ENCODE measurements at places on chromosomes 3 and 15.

GRCh38 chr15:58021332-58022230, 43.9 kb downstream of the ALDH1A2 start:
- DNase-seq = no peak

DNA sequence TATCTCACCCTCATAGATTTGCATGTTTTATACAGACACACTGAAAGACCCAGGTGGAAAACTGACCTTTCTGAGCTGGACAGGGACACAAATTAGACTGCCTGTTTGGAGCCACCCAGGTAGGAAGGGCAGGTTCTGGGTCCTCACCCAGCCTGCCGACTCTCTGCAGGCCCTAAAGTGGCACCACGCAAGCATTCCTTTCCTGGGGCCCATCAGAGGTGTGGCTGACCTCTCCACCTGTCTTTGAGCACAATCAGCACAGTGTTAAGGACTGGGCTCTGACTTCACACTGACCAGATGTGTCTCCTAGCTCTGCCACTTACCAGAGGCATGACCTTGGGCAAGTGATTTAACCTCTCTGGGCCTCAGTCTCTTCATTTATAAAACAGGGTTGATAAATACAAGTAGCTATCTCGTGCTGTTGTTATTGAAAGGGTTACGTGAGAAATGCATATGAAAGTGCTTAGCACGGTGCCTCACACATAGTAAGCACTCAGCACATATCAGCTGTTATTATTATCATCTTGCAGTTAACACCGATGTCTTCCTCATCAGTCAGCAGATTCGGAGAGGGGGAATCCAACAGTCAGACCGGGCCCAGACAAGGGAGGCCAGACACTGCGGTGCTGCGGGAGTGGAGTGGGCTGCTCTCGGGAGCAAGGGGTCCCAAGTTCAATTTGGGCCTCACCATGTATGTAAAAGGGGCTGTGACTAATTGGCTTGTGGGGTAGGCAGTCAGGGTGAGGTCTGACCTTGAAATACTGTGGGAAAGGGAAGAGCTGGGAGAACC, 2.0 kb upstream of the TBC1D2B start:
- no peak for DNase-seq

DNA sequence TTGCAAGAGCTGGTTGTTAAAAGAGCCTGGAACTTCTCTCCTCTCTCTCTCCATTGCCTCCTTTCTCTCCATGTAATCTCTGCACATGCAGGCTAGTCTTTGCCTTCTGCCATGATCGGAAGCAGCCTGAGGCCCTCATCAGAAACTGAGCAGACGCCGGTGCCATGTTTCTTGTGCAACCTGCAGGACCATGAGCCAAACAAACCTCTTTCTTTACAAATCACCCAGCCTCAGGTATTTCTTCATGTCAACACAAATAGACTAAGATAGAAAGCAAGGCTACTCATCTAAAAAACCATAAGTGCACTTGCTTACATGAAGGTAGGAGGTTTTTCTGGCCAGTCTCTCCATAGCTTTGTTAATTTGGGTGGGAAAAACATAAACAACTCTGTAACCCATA, 8.7 kb downstream of the PDZRN3 start:
- DNase-seq = no peak

GRCh38 chr15:75620841-75621391, 4.6 kb downstream of the SNUPN start:
- peak; percentile 10 for DNase-seq

DNA sequence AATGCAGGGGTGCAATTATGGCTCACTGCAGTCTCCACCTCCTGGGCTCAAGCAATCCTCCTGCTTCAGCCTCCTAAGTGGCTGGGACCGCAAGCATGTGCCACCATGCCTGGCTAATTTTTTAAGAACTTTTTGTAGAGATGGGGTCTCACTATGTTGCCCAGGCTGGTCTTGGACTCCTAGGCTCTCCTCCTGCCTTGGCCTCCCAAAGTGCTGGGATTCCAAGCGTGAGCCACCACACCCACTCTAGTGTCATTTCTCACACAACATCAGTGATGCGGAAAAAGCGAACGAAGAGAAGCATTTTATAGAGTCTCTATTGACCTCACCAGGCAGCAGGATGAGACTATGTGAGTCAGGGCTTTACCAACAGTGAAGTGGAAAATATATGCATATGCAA, 137.7 kb downstream of the PLD1 start:
- no peak for DNase-seq

DNA sequence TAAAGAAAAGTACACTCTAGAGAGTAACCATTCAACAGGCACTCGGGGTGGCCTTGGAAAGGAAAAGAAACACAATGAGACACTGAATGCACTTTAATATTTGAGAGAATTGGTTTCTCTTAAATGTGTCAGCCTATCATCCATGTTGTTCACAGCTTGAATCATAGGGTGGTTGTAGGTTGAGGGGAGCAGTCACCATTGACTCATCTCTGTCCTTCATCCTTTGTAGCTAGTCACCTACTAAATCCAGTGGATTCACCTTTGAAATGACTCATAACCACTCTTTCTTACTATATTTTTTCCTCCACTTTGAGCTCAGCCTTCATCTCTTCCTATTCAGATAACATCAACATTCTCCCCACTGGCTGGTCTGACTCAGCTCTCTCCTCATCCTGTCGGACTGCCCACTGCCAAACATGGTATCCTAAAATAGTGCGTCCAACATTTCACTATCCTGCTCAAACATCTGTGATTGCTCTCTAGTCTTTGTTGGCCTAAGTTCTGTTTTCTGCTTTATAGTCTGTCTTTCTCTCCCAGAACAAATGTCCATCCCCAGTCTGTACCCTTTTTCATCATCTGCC, 182.7 kb upstream of the GADL1 start:
- no peak for DNase-seq

DNA sequence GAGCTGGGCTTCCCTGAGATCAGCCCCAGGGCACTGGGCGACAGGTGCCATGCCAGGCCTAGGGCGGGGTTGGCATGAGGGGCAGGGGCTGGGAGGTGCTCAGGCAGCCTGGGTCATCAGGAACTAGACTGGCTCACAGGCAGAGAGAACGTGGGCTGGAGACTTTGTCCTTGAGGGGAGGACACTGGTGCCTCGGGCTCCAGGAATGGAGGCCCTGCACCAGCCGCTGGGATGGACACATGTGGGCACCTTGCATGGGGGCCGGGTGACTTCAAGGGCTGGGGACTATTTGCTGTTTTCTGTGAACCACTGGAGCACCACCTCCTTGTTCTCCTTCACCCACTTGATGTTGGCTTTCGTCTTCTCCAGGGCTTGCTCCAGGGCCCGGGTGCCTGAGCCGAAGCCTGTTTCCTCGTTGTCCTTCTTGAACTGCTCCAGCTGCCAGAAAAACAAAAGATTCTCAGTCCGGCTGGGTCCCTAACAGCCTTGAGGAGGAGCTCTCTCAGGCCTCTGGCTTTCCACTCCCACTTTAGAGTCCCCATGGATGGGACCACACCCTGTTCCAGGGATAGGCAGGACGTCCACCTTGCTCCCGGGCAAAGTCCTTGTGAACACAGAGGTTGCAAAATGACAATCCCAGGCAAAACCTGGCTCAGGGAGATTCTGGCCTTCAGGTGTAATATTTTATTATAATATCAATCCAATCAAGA, 9.1 kb downstream of the MESP2 start:
- DNase-seq = no peak

DNA sequence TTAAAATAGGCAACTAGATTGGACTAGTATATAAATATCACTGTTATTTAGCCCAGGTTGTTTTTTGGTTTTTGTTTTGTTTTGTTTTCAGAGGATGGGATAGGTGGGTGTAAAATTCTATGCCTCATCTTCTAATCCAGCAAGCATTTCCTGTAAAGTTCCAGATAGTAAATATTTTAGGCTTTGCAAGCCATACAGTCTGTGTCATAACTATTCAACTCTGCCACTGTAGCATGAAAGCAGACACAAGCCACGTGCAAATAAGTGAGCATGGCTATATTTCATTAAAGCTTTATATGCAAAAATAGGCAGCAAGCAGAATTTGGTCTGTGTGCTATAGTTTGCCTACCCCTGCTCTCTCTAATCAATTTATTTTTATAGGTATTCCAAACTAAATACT, 657.3 kb upstream of the TGFBR2 start:
- no peak for DNase-seq

DNA sequence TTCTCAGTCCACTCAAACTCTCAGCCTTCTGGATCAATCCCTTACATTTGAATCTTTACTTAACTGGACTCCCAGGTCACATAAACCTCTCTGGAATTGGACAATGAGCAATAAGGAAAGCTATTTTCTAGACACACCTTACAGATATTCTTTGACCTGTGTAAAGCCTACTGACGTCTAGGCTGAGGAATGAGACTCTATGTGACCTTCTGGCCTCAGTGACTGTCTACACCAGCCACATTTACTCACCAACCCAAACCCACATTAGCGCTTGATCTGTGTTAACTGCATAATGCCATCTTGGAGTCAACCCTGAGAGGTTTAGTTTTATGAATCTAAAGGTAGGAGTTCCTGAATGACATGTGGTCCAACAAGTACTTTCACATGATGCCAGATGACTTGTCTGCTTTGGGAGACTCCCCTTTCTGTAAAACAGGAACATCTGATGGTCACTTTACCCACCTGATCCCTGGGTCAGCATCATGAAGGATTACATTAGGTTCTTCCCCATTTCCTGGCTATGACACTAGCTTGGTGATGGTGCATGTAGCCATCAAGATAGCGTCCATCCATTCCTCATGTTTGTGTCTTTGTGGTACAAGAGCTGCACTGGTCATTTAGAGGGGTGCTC, 11.4 kb upstream of the COMMD2 start:
- no peak for DNase-seq

DNA sequence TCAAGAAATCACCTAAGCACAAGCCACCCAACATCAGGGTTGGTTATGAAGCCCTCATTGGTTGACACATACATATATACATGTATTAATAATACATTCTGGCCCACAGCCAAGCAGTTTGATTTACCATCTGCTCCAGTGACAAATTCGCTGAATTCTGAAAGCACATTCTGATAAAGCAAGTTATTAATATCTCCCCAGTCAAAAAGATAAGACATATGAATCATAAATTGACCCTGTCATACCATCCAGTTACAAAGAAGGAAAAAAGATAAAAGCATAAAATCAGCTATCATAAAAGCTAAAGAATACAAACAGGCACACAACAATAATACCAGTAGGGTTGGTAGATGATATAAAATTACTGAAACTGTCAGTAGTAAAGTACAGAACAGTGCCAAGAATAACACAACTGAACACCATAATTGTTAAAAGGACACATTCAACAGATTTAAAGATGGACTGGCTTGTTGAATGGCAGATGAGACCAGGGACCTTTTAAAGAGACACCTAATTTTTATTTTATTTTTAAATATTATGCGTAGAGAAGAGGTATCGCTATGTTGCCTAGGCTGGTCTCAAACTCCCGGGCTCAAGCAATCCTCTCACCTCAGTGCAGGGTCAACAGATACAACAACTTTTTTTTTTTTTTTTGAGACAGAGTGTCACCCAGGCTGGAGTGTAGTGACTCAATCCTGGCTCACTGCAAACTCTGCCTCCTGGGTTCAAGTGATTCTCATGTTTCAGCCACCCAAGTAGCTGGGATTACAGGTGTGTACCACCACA, 7.7 kb downstream of the SNX4 start:
- no peak for DNase-seq

GRCh38 chr3:115082260-115082659, 64.8 kb downstream of the ZBTB20 start:
- no peak for DNase-seq

DNA sequence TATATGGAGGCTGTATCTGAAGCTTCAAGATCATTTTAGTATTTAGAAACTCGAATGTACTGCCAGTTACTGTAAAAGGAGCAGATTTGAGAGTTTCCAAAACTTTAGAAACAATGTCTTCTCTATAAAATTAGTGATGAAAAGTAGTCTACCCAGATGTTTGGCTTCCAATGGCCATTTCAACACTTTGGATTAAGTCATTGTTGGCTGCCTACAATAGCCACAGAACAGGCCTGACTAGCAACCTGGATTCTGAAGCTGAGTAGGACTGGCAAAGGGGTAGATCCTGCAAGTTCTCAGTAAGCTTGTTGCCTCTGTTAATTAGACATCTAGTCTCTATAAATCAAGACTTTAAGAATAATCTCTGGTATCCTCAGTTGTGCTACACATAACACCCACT, 239.0 kb upstream of the KCNMB2 start:
- no peak for DNase-seq

DNA sequence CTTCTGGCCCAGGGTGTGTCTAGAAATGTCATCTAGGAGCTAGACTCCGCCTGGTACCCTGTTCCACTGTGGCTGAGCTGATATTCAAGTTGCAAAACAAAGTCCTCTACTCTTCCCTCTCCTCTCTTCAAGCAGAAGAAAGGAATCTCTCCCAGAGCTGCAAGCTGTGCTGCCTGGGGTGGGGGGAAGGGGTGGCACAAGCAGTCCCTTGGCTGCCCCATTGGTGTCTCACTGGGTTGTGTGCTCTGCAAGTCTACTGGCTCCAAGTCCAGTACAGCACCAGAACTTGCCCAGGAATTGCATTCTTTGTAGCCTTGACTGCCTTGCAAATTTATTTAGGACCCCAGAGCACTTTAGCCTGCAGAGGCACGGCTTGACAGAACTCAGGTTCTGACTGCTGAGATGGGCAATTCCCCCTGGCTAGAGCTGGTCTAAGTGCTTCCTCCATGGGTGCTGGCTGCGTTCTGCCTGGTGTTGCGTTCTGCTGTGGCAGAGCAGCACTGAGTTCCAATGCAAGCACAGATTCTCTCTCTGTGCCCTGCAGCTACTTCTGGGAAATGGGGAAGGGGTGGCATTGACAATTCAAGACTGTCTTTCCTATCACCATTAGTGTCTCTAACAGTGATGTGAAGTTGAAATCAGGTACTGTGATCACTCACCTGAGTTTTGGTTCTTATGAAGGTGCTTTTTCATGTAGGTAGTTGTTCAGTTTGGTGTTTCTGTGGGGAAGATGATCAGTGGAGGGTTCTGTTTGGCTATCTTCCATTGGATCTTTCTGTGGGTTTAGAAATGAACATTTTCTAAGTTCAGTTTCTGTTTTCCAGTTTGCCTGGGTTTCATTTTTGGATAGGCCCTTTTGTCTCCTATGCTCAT, 39.5 kb downstream of the OXSR1 start:
- DNase-seq = no peak

GRCh38 chr3:185583925-185584324, 2.2 kb upstream of the SENP2 start:
- DNase-seq = no peak

DNA sequence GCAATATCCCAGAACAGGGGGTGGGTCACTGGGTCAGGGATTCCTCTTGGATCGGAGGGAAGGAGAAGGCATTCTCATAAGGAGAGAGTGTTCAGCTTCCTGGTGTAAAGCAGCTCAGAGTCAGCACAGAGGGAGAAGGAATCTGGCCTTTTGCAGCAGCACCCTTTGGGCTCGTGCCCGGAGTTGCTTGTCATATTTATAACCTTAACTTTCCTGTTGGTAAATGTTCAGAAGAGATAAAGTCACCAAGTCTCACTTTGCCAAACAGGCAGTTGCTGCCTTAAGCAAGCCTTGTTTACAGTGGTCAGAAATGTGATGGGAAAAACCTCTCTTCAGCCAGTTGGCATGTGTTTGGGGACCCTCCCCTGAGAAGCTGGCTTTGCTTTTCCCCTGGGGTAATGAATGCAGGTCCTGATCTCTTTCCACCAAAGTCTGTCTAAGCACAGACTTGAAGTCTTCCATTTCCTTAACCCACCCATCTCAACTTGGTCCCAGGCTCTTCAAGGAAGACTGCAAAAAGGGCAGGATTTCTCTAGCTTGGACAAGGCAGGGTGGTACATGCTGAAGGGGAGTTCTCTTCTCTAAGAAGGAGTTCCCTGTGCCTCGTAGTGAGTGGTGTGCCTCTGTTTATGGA, 206.9 kb upstream of the BHLHE40 start:
- DNase-seq = no peak
